ENCODE measurements at places on chromosomes 11 and 22.

DNA sequence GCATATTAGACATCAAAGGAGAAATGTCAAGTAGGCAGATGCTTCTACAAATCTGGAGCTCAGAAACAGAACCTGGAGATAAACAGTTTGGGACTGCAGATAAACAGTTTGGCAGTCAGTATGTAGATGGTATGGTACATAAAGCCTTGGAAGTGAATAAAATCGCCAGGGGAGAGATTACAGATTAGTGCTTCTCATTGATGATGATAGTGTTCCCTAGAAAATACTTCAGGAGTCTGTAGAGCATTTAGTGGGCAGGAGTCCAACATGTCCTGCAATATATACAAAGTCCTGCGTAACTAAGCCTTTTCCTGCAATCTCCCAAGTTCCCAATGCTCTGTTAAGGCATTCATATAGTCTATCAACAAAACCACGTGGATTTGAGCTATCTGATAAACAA, 35.2 kb downstream of the NARS2 start:
- no peaks in the 10 kb centered on the region for H3K36me3 ChIP-seq
- peaks cover 23% of the 10 kb centered on the region for H3K4me1 ChIP-seq
- no peaks in the 10 kb centered on the region for H3K27me3 ChIP-seq

- no peaks in the 10 kb centered on the region for H3K4me1 ChIP-seq
- H3K27ac ChIP-seq = peak overlapping the region; percentile 8
- H3K27me3 ChIP-seq = no peaks in the 10 kb centered on the region
- DNase-seq = no peak
Observed at GRCh38 chr22:28857288-28857687, 26.1 kb upstream of the ZNRF3 start.

DNA sequence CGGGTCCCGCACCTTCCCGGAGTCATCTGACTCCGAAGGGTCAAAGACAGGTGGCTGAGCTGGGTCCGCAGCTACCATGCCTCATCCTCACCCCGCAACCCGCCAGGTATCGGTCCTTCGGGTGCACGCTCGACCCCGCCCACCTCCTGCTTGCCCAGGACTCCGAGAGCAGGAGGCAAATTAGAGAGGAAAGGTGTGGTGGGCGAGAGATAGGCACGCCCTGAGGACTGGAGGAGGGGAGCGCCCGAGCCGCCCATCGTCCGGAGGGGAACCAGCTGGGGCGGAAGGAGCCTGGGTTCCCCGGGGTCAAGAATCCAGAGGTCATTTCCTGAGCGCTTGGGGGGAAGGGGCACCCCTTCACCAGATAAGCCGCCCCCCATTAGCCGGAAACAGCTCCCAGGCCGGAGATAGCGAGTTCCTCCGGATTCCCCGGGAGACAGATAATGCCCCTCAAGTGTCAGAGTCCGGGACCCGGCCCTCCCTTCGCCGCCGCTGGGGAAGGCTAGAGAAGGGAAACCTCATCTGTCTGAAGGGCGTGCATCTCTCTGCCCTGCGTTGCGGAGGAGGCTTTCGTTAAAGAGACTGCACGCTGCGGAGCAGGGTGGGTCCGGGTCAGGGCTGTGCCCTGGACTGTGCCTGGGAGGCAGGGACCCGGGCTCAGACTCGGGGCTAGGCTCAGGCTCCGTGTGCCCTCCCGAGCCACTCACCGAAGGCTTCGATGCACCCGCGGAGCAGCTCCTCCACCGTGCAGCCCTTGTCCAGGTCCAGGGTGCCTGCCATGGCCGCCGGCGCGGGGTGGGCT, 1.7 kb downstream of the RASGRP2 start:
- DNase-seq = no peak
- no peaks in the 10 kb centered on the region for H3K27me3 ChIP-seq
- peak overlapping the region; percentile 88 for H3K27ac ChIP-seq
- no peaks in the 10 kb centered on the region for H3K36me3 ChIP-seq

GRCh38 chr11:97254790-97255189, 865.0 kb downstream of the JRKL start:
- no peaks in the 10 kb centered on the region for H3K4me1 ChIP-seq
- H3K36me3 ChIP-seq = no peaks in the 10 kb centered on the region

GRCh38 chr22:50699756-50700386, 27.2 kb downstream of the SHANK3 start:
- DNase-seq = no peak
- H3K4me3 ChIP-seq = no peak overlapping the region
- peaks cover 4% of the 10 kb centered on the region for H3K4me1 ChIP-seq
- H3K27ac ChIP-seq = no peak overlapping the region
- no peaks in the 10 kb centered on the region for H3K36me3 ChIP-seq

DNA sequence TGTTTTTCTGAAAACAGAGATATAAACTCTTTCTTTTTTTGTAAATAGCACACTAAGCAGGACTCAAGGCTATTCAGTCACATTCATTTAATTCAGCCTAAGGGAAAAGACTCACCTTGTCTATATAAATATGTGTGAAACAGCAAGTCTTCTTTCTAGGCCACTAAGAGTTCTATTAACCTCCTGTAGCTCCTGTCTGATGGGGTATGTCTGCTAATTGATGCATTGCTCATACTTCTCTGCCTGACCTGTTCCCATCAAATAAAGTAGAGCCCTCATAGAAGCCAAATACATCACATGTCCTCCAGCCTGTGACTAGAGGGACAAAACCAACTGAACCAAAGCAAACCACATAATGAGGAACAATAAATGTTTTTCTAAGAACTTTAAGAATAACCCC, 68.2 kb downstream of the MSANTD4 start:
- no peaks in the 10 kb centered on the region for H3K36me3 ChIP-seq
- H3K4me3 ChIP-seq = no peak overlapping the region
- no peaks in the 10 kb centered on the region for H3K27me3 ChIP-seq
- H3K4me1 ChIP-seq = no peaks in the 10 kb centered on the region
- DNase-seq = no peak

DNA sequence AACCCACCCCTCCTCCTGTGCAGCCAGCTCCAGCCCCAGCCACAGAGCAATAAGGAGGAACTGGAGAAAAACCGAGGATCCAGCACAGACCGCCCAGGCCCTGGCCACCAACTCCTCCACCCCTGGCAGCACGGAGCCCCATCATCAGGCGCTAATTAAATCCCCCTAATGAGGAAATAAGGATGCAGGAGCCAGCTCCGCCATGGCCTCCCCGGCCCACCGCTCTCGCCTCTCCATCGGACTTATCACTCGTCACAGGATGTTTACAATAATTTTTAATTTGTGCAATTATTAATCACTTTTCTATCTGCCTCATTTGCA, 42.6 kb downstream of the BUD13 start:
- H3K27me3 ChIP-seq = no peaks in the 10 kb centered on the region
- H3K36me3 ChIP-seq = no peaks in the 10 kb centered on the region
- H3K4me1 ChIP-seq = no peaks in the 10 kb centered on the region
- H3K4me3 ChIP-seq = no peak overlapping the region
- no peak for DNase-seq

- DNase-seq = no peak
- no peak overlapping the region for H3K27ac ChIP-seq
- no peak overlapping the region for H3K4me3 ChIP-seq
- H3K4me1 ChIP-seq = peaks cover 19% of the 10 kb centered on the region
- H3K36me3 ChIP-seq = peaks cover 53% of the 10 kb centered on the region
- H3K27me3 ChIP-seq = no peaks in the 10 kb centered on the region
Observed at GRCh38 chr22:20096574-20097420, 16.8 kb downstream of the DGCR8 start.

DNA sequence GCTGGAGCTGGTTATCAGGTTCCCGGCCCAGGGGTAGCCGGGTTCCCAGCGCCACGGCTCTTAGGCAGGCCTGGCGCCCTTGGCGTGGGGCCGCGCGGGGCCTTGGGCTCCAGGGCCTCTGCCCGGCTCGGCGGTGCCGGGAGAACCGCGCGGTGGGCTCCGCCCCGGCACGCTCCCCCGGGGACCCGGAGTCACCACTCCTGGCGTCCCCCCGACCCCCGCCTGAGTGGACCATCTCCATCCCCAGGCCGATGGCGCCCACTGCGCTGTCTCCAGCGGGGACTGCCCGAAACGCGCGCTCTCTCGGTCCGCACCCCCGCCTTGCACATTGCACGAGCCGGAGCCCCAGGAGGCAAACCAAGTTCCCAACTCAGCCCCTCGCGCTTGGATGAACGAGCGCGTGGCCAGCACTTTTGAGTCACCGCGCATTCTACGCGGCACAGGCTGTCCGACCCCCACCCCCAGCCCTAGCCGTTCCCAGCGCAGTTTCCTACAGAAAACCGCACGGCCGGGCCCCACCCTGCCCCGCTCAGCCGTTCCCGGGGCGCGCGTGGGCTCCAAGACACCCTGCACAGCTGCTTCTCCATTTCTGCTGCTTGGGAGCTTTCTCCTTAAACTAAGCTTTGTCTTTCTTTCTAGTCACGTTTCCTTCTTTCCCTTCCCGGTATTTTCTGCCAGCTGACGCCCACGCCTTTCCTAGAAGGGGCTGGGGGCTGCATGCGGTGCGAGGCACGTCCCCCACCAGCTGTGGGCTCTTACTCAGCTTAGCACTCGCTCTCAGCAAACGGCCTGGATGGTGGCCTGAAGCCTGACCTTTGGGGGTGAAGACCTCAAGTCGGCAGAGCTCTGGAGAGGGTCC, 650 bp upstream of the CHID1 start:
- H3K4me3 ChIP-seq = peak overlapping the region; percentile 97
- peak; percentile 6 for DNase-seq
- H3K27me3 ChIP-seq = no peaks in the 10 kb centered on the region
- H3K27ac ChIP-seq = peak overlapping the region; percentile 80
- no peaks in the 10 kb centered on the region for H3K36me3 ChIP-seq

DNA sequence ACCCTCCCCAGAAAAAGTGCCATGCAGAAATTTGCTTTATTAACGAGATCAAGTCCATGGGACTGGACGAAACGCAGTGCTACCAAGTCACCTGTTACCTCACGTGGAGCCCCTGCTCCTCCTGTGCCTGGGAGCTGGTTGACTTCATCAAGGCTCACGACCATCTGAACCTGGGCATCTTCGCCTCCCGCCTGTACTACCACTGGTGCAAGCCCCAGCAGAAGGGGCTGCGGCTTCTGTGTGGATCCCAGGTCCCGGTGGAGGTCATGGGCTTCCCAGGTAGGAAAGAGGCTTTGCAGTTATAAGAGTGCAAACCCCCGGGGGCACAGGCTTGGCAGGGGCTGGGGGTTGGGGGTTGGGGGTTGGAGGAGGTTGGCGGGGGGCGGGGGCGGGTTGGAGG, 4.2 kb downstream of the APOBEC3H start:
- no peaks in the 10 kb centered on the region for H3K4me1 ChIP-seq
- no peaks in the 10 kb centered on the region for H3K27me3 ChIP-seq
- H3K4me3 ChIP-seq = no peak overlapping the region
- H3K27ac ChIP-seq = no peak overlapping the region
- DNase-seq = no peak
- no peaks in the 10 kb centered on the region for H3K36me3 ChIP-seq

DNA sequence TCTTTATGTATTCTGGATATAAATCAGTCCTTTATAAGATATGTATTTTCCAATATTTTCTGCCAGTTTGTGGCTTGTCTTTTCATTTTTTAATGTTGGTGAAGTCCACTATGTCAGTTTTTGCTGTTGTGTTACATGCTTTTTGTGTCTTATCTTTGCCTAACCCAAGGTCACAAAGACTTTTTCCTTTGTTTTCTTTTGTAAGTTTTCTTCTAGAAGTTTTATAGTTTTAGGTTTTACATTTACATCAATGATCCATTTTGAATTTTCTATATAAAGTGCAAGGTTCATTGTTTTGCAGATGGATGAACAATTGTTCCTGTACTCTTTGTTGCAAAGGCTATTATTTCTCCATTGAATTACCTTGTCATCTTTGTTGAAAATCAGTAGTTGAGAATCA, 69.3 kb downstream of the UVRAG start:
- H3K36me3 ChIP-seq = no peaks in the 10 kb centered on the region
- no peaks in the 10 kb centered on the region for H3K4me1 ChIP-seq
- DNase-seq = no peak
- H3K27ac ChIP-seq = no peak overlapping the region
- H3K27me3 ChIP-seq = no peaks in the 10 kb centered on the region

DNA sequence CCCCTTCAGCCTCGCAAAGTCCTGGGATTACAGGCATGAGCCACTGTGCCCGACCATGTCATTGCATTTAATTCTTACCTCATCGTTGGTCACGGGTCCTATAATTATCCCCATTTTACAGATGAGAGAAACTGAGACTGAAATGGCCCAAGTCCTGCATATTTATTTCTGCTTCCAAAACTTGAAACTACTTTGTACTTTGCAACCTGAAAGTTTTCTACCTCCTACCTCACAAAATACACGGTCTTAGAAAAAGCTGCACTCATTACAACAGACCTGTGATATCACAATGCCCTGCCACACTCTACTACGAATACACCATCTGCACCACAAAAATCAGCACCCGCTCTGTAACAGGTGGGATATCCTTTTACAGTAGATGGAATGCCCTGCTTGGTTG, 189.1 kb downstream of the ADAMTS15 start:
- H3K4me1 ChIP-seq = peaks cover 7% of the 10 kb centered on the region
- no peak overlapping the region for H3K4me3 ChIP-seq

GRCh38 chr11:71103266-71103665, 149.1 kb downstream of the SHANK2 start:
- H3K27ac ChIP-seq = no peak overlapping the region
- DNase-seq = no peak
- no peak overlapping the region for H3K4me3 ChIP-seq
- no peaks in the 10 kb centered on the region for H3K36me3 ChIP-seq
- H3K4me1 ChIP-seq = no peaks in the 10 kb centered on the region

DNA sequence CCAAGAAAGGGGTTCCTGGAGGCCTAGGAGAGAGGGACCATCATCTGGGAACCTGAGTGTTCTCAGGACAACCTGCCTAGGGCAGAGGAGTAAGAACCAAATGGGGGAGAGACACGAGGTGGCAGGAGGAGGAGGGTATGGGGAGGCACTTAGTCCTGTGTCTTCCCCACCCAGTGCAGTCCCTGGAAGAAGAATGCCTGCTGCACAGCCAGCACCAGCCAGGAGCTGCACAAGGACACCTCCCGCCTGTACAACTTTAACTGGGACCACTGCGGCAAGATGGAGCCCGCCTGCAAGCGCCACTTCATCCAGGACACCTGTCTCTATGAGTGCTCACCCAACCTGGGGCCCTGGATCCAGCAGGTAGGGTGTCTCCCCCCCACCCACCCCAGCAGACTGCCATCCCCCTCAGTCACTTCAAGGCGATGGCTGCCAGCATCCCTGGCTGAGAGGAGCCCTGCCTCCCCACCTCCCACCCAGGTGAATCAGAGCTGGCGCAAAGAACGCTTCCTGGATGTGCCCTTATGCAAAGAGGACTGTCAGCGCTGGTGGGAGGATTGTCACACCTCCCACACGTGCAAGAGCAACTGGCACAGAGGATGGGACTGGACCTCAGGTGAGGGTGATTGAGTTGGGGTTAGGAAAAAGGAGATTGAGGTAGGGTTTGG, 3.7 kb upstream of the INPPL1 start:
- no peak overlapping the region for H3K4me3 ChIP-seq
- no peak for DNase-seq
- H3K27me3 ChIP-seq = no peaks in the 10 kb centered on the region
- no peak overlapping the region for H3K27ac ChIP-seq
